ENCODE measurements at places on chromosomes 7 and 10.

GRCh38 chr10:125201108-125201524 is 40.8 kb upstream of the CTBP2 start:
- DNase-seq = peak; percentile 6

DNA sequence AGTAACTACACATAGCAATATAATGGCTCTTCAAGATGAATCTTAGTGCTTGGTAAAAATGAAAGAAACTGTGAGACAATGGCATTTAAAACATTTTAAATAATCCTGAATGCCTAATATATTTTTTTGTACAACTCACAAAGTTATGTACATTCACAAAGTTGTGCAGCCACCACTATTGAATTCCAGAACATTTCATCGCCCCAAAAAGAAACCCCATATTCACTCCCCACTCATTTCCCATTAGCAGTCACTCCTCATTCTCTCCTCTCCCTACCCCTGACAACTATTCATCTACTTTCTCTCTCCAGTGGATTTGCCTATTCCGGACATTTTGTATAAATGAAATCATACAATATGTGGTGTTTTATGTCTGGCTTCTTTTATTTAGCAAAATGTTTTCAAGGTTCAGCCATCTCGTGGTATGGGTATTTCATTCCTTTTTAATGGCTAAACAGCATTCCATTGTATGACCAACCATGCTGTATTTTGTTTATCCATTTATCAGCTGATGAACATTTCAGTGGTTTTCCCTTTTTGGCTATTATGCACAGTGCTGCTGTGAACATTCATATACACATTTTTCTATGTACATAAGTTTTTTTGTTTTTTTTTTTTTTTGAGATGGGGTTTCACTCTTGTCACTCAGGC is 34.7 kb downstream of the ENTPD7 start:
- no peak for DNase-seq

- no peak for DNase-seq
Measured at GRCh38 chr10:74906611-74907198, 80.3 kb downstream of the KAT6B start.

GRCh38 chr7:71486414-71486813 is 354.5 kb downstream of the GALNT17 start:
- no peak for DNase-seq

- DNase-seq = no peak
Measured at GRCh38 chr7:140155428-140155827, 21.4 kb downstream of the KDM7A start.

All from NCI-H460 (cell line).